ENCODE measurements at places on chromosomes 13 and 19.

DNA sequence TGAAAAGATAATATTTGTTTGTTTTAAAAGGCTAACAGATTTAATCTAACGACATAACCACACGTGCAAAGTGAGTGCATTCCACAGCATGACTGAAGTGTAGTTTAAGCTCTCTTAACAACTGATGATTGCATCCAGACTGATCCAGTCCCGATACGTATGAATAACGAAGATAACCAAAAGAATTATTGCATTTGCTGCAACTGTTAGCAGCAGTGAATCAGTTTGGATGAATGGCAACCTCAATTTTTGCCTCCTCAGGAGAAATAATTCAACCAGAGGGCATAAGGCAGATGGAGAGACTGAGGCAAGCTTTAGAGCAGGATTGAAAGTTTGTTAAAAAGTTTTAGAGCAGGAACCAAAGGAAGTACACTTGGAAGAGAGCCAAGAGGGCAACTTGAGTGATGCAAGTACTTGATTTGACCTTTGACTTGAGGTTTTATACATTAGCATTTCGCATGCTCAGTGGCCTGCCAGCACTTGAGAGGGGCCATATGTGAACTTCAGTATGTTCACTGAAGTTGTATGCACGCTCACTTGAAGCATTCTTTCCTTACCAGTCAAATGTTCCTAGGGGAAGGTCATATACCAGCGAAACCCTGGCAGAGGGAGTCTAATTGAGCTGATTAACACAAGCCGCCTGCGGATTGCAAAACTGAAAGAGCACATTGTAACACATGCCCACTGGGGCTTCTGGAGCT lies 835.0 kb upstream of the PCDH20 start:
- DNase-seq, result no peak

GRCh38 chr19:32798201-32798600 lies 71.4 kb downstream of the SLC7A9 start:
- DNase-seq, result no peak

GRCh38 chr13:24265453-24265852 lies 43.9 kb upstream of the C1QTNF9 start:
- DNase-seq, result no peak

DNA sequence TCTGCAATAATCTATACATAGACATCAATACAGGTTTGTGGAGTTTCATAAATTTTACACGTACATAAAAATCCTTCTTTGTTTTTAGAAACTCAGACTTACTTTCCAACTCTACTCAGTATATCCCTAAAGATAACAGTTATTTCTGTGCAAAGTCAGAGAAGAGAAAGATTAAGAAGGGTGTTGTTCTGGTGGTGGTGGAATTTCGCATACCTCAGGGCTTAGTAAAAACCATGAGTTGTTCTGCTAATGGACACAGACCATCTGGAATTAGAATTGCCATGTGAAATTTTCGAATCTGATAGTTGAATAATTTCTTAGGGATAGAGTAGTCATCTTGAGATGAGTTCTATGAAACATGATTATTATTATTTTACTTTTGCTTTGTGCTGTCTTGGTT lies 102.7 kb downstream of the ZAR1L start:
- no peak for DNase-seq

- DNase-seq, result no peak
Observed at GRCh38 chr13:89458456-89458855, 1787.3 kb downstream of the SLITRK5 start.

DNA sequence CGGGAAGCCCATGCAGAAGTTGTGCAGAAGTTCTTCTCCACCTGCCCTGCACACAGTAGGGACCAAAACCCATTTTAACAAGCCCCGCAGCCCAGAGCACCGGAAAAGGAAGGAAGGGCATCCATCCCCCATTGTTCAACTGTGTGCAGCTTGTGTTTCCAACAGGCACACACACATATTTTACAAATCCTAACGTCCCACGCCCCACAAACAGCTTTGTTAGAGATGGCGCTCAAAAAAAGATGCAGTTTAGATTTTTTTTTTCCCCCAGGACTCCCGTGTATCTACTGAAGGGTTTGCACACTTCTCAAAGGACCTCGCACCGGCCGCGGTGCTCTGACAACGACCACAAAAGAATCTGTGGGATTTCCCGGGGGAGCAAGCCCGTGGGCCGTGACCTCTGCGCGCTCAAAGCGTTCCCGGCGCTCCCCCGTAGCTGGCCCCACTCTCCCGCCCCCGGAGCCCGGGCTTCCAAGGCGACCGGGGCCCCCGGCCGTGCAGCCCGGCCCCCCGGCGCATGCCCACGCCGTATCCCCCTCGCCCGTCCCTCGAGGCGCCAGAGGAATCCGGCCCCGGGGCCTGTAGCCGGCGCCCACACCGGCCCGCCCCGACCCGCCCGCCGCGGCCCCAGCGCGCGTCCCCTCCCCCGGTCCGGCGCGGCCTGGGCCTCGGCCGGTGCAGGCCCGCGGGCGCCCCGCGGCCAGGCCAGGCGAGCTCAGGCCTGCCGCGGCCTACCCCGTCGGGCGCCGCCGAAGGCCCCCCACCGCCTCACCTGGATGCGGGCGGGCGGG lies 523 bp downstream of the ELAVL1 start:
- DNase-seq, result peak; percentile 57

GRCh38 chr13:101655435-101655834 lies 203.0 kb downstream of the ITGBL1 start:
- peak; percentile 48 for DNase-seq

DNA sequence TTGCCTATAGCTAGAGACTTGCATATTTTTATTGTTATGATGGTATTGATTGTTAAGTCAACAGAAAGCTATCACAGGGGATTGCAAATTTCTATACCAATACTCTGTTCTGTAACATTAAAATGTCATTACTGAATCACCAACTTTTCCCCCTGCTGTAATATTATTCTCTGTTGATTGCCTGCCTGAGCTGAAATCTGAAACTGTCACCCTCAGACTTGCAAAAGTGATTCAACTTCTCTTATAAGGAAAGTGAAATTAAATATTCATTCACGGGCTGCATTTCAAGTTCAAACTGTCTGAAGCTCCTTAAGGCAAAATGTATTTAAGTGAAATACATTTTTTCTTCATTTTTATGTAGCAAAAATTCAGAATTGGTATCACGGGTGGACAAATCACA lies 723.2 kb downstream of the PCDH9 start:
- no peak for DNase-seq

GRCh38 chr13:60146471-60146870 lies 17.3 kb downstream of the DIAPH3 start:
- DNase-seq, result no peak

- DNase-seq, result no peak
Observed at GRCh38 chr13:104015646-104016396, 949.6 kb upstream of the SLC10A2 start.

- DNase-seq, result no peak
Observed at GRCh38 chr19:53466726-53467484, 628 bp upstream of the ZNF813 start.

- no peak for DNase-seq
Observed at GRCh38 chr13:40241125-40241798, 425.2 kb downstream of the FOXO1 start.

- DNase-seq, result no peak
Observed at GRCh38 chr13:86681223-86681622, 882.0 kb upstream of the SLITRK6 start.

DNA sequence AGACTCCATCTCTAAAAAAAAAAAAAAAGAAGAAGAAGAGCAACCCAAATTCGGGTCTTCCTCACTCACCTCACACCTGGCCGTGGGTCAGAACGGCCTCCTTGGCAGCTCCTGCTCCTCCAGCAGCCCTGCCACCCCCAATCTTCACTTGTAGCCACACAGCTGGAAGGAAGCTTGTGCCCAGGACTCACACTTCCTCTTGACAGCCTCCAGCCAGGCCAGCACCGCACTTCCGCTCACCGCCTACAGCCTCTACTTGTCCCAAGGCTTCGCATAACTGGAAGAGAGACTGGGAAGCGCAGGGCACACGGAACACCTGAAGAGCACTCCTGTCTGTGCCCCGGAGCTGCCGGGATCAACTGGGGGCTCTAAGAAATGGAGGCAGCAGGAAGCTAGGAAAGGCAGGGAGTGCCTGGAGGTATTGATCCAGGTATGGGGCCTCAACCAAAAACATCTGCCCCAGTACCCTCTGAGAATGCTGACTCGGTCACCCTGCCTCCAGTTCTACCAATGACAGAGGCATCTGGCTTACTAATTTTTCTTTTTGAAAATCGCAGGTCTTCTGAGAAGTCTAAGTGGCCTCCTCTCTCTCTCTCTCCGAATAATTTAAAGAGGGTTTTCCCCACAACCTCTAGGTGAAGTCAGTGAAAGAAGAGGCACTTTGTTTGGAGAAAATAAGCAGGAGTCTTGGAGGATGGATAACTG lies 31.1 kb upstream of the ATP12A start:
- no peak for DNase-seq

DNA sequence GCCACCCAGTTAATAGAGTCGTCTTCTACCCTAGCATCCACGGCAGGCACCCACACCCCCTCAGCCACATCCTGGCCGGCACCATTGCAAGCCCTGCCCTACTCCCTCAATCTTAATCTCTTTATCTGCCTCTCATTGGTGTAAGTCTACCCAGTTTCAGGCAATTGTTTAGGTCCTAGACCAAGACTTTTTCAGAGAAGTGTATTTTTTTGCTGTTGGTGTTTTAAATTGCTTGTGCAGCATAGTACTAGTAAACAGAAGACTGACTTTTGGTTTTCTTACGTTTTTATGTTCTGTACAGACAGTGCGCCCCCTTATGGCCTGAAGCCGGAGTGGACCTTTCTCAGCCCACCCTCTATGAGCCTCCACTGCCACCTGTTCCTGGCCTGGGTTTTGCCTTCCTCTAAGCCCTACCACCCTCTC lies 2.3 kb upstream of the LCP1 start:
- peak; percentile 89 for DNase-seq

GRCh38 chr13:66634384-66634783 lies 595.8 kb downstream of the PCDH9 start:
- no peak for DNase-seq

DNA sequence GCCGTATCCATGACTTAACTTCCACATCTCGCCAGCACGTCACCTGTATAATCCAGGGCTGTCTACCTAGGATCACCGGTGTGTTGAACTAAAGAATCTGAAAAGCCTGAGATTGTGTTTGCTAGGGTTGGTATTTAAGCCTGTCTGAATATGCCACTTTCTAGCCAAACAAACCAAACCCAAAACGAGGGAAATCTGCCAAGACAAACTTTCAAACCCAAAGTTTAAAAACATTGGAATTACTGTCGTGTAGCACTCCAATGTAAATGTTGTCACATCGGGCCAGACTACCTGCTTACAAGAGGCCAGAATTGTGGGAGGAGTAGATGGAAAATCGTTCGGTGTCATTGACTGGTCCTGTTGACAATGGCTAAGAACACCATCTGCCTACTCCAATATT lies 747.8 kb downstream of the EFNB2 start:
- no peak for DNase-seq

GRCh38 chr19:14367016-14367415 lies 14.2 kb upstream of the ADGRE5 start:
- no peak for DNase-seq

GRCh38 chr13:32056316-32056715 lies 24.7 kb downstream of the FRY start:
- DNase-seq, result no peak

DNA sequence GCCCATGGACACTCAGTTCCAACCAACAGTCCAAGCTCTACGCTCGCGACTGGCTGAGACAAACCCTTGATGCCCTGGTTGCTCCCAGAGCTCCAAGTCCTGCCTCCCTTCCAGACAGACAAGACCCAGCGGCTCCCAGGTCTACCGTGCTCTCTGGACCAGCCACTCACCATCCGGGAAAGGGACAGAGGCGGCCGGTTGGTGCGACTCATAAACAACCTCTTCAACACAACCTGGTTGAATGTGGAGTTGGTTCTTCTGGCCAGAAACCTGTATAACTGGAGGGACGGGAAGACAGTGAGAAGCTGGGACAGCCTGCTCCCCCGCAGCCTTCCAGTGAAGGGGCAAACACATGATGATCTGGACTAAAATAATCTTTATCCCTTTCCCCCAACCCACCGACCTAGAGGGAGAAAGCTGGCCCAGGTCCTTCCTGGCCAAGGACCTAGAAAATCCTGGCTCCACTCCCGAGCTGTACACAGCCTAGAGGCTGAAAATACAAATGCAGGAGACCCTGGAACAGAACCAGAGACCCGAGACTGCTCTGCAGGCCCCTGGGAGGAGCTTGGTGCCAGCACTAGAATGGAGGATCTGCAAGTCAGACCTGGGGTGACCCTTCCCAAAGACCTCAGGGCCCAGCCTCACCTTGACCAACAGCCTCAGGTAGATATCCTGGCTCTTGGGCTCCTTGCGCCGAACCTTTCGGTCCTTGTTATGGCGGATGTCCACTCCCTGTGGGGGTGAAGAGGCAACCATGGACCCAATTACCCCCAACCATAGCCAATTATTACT lies 1.6 kb downstream of the RPL18 start:
- DNase-seq, result no peak

DNA sequence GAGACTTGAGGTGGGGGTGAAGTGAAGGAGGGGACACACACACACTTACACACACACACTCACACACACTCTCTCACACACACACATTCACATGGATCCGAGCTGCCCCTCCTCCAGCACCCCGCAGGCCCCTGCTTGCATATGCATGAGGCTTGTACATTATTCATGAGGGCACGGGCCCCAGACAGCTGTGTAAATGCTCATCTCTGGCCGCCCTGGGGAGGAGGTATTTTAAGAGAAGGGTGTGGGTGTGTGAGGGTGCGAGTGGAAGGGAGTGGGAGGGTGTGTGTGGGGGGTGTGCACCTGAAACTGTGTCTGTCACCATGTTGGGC lies 2.4 kb downstream of the NCAN start:
- DNase-seq, result no peak

DNA sequence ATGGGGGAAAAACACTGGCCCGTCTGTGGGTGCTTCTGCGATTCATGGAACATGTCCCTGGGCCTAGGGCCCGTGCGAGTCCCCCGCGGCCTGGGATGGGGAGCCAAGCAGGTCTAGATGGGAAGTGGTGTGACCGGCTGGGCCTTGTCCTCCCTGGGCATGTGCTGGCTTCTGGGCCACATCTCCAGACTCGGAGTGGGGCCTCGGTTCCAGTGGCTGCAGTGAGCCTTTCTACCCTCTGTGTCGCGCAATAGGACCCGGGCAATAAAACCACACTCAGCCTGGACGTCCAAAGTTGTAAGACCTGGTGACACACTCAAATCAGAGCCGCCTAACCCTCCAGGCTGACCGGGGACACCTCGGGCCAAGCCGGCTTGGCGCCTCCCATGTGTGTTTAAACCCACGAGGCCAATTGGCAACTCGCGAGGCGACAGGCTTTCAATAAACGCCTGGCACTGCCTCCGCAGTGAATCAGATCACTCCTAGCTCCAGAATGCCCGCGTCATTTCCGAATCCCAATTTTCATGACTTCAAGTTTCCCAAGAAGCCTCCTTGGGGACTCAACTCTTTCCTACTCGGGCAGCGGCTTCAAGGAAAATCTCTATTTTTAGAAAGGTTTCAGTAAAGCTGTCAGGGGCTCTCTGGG lies 57.3 kb downstream of the KLF2 start:
- no peak for DNase-seq

- DNase-seq, result peak; percentile 60
Observed at GRCh38 chr19:53881482-53882390, at the start of gene PRKCG. Gene PRKCG (plus strand): TSS chr19:53882197. CDS start chr19:53882495, 298 bp downstream.

- no peak for DNase-seq
Observed at GRCh38 chr19:3071768-3072167, 9.5 kb upstream of the TLE5 start.

All from hematopoietic multipotent progenitor cell treated with erythropoietin and hydrocortisone succinate and interleukin-3 and kit ligand, for 4 days (in vitro differentiated cells).